ENCODE measurements at places on chromosomes 7 and 10.
A peak's percentile ranks its signal among the peaks of the same experiment; 100 is the strongest.

DNA sequence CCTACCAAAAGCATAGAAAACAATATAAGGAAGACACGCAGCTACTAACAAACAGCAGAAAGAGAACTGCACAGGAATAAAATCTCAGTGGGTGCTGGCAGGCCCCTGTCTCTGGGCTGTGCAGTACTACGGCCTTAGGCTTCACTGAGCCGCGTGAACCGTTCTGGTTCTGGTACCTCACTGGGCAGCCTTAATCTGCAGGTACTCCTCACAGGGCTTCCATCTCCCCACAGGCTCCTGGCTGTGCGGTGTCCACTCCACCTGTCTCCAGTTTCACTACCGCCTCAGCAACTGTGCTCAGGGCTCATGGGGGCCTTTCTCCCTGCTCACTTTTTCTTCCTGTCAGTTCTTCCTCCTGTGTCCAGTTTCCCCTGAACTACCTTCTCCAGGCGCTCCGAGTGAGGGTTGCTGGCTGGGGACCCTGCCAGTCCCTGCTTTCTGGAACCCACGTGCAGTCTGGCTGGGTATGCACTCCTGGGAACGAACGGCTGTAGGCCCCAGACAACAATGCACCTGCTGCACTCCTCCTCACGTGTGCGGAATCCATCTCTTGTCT lies 75.7 kb downstream of the VIPR2 start:
- no peak for DNase-seq

- DNase-seq: no peak
Observed at GRCh38 chr7:7384228-7384627, 151.4 kb downstream of the COL28A1 start.

GRCh38 chr7:157693521-157694375 lies 356.9 kb downstream of the DNAJB6 start:
- DNase-seq: peak; percentile 71

DNA sequence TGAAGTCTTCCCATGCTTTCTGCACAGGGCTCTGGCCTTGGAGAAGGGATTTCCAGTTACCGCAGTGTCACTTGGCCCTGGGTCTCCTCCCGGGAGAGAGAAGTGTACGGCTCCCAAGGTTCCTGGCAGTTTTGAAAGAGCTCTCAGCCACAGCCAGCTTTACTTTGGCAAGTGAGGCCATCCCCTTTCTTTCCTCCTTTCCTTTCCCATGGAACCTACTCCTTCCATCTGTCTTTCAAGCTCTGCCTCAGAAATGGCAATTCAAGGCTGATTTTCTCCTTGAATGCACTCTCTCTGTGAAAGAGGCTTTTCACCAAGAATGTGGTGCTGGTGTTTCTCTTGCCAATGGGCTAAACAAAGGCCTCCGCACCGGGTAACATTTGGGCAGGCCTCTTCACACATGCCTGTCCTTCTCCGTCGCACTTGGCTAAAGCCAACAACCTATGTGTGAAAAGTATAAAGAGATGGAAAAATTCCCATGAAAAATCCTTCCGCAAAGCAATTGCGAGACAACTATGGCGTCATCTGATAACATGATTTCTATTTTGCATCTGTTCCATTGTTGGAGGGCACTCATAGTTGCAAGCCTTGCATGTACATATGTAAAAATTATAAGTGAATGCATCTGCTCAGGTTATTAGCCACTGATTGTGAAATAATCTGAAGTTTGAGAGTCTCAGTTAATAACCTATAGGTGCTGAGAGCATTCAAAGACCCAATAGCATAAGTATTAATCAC lies 125.4 kb downstream of the PFKFB3 start:
- no peak for DNase-seq

DNA sequence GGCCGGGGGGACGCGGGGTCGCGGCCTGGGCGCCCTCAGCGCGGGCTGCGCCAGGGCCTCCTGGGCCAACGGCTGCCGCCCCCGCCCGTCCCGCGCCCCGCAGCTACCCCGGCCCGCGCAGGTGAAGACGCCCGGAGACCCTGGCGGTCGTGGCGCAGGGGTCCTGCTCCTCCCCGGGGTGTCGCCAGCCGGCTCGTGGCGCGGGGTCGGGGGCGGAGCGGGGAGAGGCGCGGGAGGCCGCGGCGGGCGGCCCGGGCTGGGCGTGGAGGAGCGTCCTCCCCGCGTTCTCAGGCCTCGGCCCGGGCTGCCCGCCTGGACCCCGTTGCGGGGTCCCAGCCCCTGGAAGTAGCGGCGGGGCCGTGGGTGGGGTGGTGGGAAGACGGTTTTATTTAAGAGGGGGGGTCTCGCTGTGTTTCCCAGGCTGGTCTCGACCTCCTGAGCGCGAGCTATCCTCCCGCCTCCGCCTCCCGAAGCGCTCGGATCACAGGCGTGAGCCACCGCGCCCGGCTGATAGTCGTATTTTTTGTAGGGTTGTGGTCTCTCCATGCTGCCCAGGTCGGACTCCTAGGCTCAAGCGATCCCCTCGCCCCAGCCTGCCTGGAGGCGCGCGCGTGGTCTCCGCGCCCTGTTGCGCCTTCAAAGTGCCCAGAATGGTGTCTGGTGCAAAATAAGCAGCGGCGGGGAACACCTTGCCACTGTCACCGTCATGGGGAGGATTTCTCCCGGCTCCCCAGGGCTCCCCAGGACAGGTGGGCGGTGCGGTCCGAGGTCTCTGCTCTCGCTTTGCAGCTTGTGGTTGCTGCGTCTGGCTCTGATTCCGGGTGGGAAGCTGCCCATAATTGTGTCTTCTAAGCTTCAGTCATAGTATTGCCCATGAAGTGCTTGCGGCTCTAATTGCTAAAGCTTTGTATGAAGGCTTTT lies 15.3 kb upstream of the SUN1 start:
- DNase-seq: peak; percentile 84

- DNase-seq: no peak
Observed at GRCh38 chr7:85162721-85163120, 24.1 kb downstream of the SEMA3D start.

- DNase-seq: no peak
Observed at GRCh38 chr10:6977398-6978186, 397.5 kb upstream of the PRKCQ start.

GRCh38 chr10:96041146-96041545 lies 2.2 kb upstream of the CCNJ start:
- no peak for DNase-seq

GRCh38 chr10:59470570-59470969 lies 108.2 kb upstream of the FAM13C start:
- DNase-seq: no peak

DNA sequence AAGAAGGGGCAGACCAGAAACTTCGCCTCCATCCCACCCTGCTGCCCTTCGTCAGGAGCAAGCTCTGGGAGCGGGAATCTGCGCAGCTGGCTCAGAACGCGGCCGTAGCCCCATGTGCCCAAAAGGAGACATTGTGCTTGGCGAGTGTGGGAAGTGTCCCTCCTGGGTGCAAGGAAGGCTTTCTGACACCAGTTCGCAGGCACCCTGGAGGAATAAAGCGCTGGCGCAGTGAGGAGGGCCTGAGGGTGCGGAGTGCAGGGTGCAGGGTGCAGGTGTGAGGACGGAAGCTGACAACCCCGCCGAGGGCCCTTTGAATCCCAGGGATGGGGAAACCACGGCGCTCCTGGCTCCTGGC lies 811 bp downstream of the SLIT1 start:
- peak; percentile 49 for DNase-seq

- DNase-seq: no peak
Observed at GRCh38 chr7:116511552-116512519, 12.3 kb downstream of the CAV2 start.

GRCh38 chr10:129966889-129967578 lies 3.0 kb upstream of the EBF3 start:
- DNase-seq: no peak

All from chondrocyte (in vitro differentiated cells).